ENCODE measurements at places on chromosomes 3 and 15. TPM values are rescaled to one million over a fixed set of nuclear protein-coding genes. Genes with fewer than 3 reads are reported as not detected.

The ZNF502 gene
- total RNA-seq: 5.8 TPM

The AMIGO3 gene
- total RNA-seq: not detected

The GOLGA6L10 gene
- total RNA-seq: 1.5 TPM

The CCR2 gene
- total RNA-seq: 1.7 TPM

The CHST2 gene
- 2.5 TPM for total RNA-seq

The RETNLB gene
- not detected for total RNA-seq

The COL6A5 gene
- total RNA-seq: not detected

The RHOV gene
- total RNA-seq: not detected

The IQCF5 gene
- not detected for total RNA-seq

The CLDN18 gene
- not detected for total RNA-seq

The NFKBIZ gene
- total RNA-seq: 103 TPM

The C3orf18 gene
- total RNA-seq: 11.4 TPM

The ALDH1A3 gene
- total RNA-seq: 29.9 TPM

The SERINC4 gene
- not detected for total RNA-seq

The STXBP5L gene
- 0.29 TPM for total RNA-seq

The SCG3 gene
- total RNA-seq: 0.46 TPM

Measured in posterior vena cava (tissue), 2 donors.